ENCODE measurements at places on chromosomes 1 and 21. TPM values are rescaled to one million over a fixed set of nuclear protein-coding genes. Genes with fewer than 3 reads are reported as not detected.

E2F2 gene
- total RNA-seq: 8.0 TPM

IFI6 gene
- 88.2 TPM for total RNA-seq

SEC22B gene
- 10.2 TPM for total RNA-seq

S100B gene
- total RNA-seq: not detected

UBE4B gene
- total RNA-seq: 37.0 TPM

SLC25A34 gene
- 0.83 TPM for total RNA-seq

LIN28A gene
- total RNA-seq: not detected

- H3K36me3 ChIP-seq: no peaks in the 10 kb centered on the region
- no peaks in the 10 kb centered on the region for H3K27me3 ChIP-seq
- H3K4me3 ChIP-seq: no peak overlapping the region
- DNase-seq: no peak
- H3K27ac ChIP-seq: no peak overlapping the region
- no peaks in the 10 kb centered on the region for H3K4me1 ChIP-seq
These were observed 306.2 kb downstream of the NFIA start for GRCh38 chr1:61388566-61388965.

- peaks cover 59% of the 10 kb centered on the region for H3K4me1 ChIP-seq
- H3K36me3 ChIP-seq: peaks cover 24% of the 10 kb centered on the region
- DNase-seq: peak; percentile 57
- H3K27me3 ChIP-seq: no peaks in the 10 kb centered on the region
- peak overlapping the region; percentile 92 for H3K27ac ChIP-seq
These were observed 17.4 kb downstream of the KIAA0319L start for GRCh38 chr1:35539824-35540261.

GRCh38 chr1:217747156-217747769 lies 116.1 kb downstream of the SPATA17 start:
- no peaks in the 10 kb centered on the region for H3K36me3 ChIP-seq
- H3K4me3 ChIP-seq: no peak overlapping the region
- no peaks in the 10 kb centered on the region for H3K4me1 ChIP-seq
- H3K27me3 ChIP-seq: no peaks in the 10 kb centered on the region

GRCh38 chr1:190001187-190001586 lies 476.5 kb downstream of the BRINP3 start:
- H3K4me1 ChIP-seq: no peaks in the 10 kb centered on the region
- H3K27me3 ChIP-seq: no peaks in the 10 kb centered on the region
- H3K27ac ChIP-seq: no peak overlapping the region
- H3K36me3 ChIP-seq: no peaks in the 10 kb centered on the region
- DNase-seq: no peak
- no peak overlapping the region for H3K4me3 ChIP-seq

- no peak for DNase-seq
- H3K27me3 ChIP-seq: no peaks in the 10 kb centered on the region
- no peak overlapping the region for H3K27ac ChIP-seq
These were observed 68.5 kb downstream of the GPATCH2 start for GRCh38 chr1:217562229-217562878.

- no peak overlapping the region for H3K27ac ChIP-seq
- no peaks in the 10 kb centered on the region for H3K36me3 ChIP-seq
- no peaks in the 10 kb centered on the region for H3K27me3 ChIP-seq
- H3K4me3 ChIP-seq: no peak overlapping the region
- peaks cover 11% of the 10 kb centered on the region for H3K4me1 ChIP-seq
These were observed 678 bp downstream of the TTC39A start for GRCh38 chr1:51329443-51330325.

DNA sequence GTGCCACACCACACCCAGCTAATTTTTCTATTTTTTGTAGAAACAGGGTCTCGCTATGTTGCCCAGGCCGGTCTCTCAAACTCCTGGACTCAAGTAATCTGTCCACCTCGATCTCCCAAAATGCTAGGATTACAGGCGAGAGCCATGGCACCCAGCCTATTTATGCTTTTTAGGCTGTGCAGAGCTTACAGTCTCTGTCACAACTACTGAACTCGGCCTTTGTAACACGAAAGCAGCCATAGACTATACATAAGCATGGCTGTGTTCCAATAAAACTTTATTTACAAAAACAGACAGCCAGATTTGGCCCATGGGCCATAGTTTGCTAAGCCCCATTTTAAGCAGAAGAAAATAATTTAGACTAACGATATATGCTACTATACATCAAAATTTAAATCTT lies 54.4 kb downstream of the NID1 start:
- no peaks in the 10 kb centered on the region for H3K36me3 ChIP-seq
- H3K4me3 ChIP-seq: no peak overlapping the region
- H3K27ac ChIP-seq: no peak overlapping the region
- DNase-seq: no peak
- H3K4me1 ChIP-seq: no peaks in the 10 kb centered on the region

DNA sequence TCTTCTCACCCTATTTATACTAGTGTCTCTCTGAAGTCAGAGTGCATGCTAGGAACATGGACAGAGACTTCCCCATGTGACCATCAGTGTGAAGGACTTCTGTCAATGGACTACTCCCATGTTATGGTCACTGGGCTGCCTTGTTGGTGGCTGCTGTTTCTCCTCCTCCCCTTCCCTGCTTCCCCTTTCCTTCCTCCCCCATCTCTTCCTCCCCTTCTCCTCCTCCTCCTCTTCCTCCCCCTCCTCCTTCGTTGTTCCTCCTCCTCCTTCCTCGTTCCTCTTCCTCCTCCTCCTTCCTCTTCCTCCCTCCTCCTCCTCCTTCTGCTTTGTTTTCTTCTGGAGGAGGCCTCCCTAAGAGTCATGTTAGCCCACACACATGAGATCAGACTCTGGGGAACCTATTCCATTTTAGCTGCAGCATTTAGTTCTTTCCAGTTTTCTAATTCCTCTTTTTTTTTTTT lies 35.8 kb downstream of the IER5 start:
- no peak for DNase-seq
- H3K4me3 ChIP-seq: no peak overlapping the region
- no peaks in the 10 kb centered on the region for H3K27me3 ChIP-seq

DNA sequence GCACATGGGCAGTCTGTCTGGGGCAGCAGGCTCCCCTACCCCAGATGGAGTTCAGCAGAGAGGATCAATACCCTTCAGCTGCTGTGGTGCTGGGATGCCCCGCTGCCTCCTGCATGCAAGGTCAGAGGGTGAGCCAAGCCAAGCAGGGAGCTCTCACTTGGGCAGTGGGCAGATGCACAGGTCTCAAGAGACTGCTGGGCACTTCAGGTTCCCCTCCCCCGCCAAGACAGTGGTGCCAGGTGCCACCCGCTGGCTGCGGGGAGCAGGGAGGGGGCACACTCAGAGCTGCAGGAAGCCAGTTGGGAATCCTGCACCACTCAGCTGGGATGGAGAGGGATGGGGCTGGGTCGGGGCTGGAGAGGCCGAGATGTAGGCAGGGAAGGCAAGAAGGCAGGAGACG lies 15.8 kb upstream of the EVA1B start:
- no peaks in the 10 kb centered on the region for H3K4me1 ChIP-seq
- H3K27ac ChIP-seq: no peak overlapping the region
- no peaks in the 10 kb centered on the region for H3K36me3 ChIP-seq
- H3K4me3 ChIP-seq: no peak overlapping the region
- no peak for DNase-seq

DNA sequence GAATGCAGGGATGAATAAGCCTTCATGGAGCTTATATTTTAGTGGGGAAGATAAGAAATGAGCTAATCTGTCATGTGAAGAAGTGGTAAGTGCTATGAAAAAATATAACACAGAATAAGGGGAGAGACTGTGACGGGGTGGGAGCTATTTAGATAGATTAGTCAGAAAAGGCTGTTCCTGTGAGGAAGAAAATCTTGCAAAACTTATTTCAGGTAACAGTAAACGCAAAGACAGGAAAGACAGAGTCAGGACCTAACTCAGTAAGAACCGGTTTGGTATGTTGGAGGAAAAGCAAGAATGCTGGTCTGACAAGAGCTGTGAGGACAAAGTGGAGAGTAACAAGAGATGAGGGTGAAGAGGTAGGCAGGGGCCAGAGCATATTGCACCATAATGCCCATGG lies 22.0 kb downstream of the GNAI3 start:
- H3K27me3 ChIP-seq: no peaks in the 10 kb centered on the region
- DNase-seq: peak; percentile 59
- H3K4me1 ChIP-seq: peaks cover 92% of the 10 kb centered on the region
- peak overlapping the region; percentile 92 for H3K27ac ChIP-seq
- peak overlapping the region; percentile 45 for H3K4me3 ChIP-seq

GRCh38 chr1:70509996-70510876 lies 99.2 kb downstream of the CTH start:
- peaks cover 11% of the 10 kb centered on the region for H3K4me1 ChIP-seq
- peak; percentile 86 for DNase-seq

GRCh38 chr1:27049100-27049499 lies 36.5 kb upstream of the TENT5B start:
- no peak overlapping the region for H3K4me3 ChIP-seq
- H3K27me3 ChIP-seq: no peaks in the 10 kb centered on the region
- no peaks in the 10 kb centered on the region for H3K36me3 ChIP-seq
- no peak overlapping the region for H3K27ac ChIP-seq
- peaks cover 15% of the 10 kb centered on the region for H3K4me1 ChIP-seq
- no peak for DNase-seq

- H3K27ac ChIP-seq: no peak overlapping the region
- no peaks in the 10 kb centered on the region for H3K36me3 ChIP-seq
- DNase-seq: no peak
- H3K4me3 ChIP-seq: no peak overlapping the region
- H3K4me1 ChIP-seq: no peaks in the 10 kb centered on the region
These were observed 6.9 kb downstream of the TNFRSF1B start for GRCh38 chr1:12173631-12174121.

- H3K36me3 ChIP-seq: no peaks in the 10 kb centered on the region
- H3K27ac ChIP-seq: no peak overlapping the region
- no peaks in the 10 kb centered on the region for H3K4me1 ChIP-seq
- no peak for DNase-seq
These were observed 172.0 kb downstream of the CDC7 start for GRCh38 chr1:91672601-91673161.

GRCh38 chr1:13965770-13966398 lies 265.9 kb downstream of the PRDM2 start:
- H3K4me1 ChIP-seq: no peaks in the 10 kb centered on the region
- no peak overlapping the region for H3K4me3 ChIP-seq
- no peak overlapping the region for H3K27ac ChIP-seq
- peak; percentile 62 for DNase-seq

GRCh38 chr1:77534456-77534855 lies 148.0 kb downstream of the ZZZ3 start:
- no peaks in the 10 kb centered on the region for H3K36me3 ChIP-seq
- no peak overlapping the region for H3K4me3 ChIP-seq
- H3K27ac ChIP-seq: no peak overlapping the region
- no peaks in the 10 kb centered on the region for H3K27me3 ChIP-seq

GRCh38 chr1:178344513-178345091 lies 152.2 kb downstream of the CLEC20A start:
- H3K4me3 ChIP-seq: no peak overlapping the region
- no peaks in the 10 kb centered on the region for H3K27me3 ChIP-seq
- H3K4me1 ChIP-seq: no peaks in the 10 kb centered on the region
- no peak overlapping the region for H3K27ac ChIP-seq
- H3K36me3 ChIP-seq: no peaks in the 10 kb centered on the region

All from Karpas-422 (cell line).